ENCODE measurements at places on chromosomes 11 and 22.
A peak's percentile ranks its signal among the peaks of the same experiment; 100 is the strongest.

- no peak for DNase-seq
Measured at GRCh38 chr11:398826-399225, 4.8 kb downstream of the PKP3 start.

DNA sequence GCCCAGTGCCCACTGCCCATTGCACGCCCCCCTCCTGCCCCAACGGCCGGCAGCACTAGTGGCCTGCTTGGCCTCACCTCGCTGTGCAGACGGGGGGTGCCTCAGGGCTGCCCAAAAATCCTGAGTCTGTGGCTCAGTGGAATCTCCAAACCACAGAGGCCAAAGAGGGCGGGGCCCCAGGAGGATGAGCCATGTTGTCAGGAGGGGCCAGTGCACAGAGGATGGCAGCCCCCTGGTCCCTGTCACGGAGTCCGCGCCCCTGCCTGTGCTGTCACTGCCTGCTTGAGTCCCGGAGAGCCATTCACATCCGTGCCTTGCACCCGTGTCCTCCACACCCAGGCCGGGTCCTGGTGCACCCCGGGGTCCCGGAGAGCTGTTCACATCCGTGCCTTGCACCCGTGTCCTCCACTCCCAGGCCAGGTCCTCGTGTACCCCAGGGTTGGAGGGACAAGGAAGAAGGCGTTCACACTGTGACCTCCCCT lies 36.4 kb upstream of the MUC5AC start:
- DNase-seq = no peak

GRCh38 chr11:86678296-86678695 lies 5.9 kb upstream of the ME3 start:
- no peak for DNase-seq

DNA sequence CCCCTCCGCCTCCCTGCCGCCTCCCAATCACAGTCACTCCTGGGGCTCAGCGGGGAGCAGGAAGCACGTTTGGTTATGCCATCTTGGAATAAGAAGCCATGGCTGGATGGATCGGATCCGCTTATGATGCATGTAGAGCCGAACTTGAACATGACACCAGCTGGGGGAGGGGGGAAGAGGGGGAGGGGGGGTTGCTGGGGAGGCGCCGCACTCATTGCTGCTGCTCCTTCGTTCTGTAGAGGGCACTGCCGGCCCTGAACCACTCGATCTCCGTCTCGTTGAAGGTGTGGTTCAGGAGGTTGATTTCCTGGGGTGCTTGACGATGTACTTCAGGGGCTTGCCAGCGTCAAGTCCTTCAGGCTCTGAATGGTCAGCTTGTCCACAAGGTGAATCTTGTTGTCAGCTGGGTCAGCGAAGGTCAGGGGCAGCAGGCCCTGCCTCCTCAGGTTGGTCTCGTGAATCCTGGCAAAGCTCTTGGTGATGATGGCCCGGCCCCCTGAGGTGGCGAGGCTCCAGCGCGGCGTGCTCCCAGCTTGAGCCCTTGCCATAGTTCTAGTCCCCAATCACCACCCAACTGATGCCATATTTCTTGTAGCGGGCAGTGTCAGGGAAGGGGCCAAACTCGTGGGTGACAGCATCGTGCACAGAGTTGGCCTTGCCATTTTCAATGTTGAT lies 476.9 kb upstream of the ISX start:
- no peak for DNase-seq

GRCh38 chr11:75900848-75901247 lies 85.8 kb downstream of the UVRAG start:
- DNase-seq = no peak

DNA sequence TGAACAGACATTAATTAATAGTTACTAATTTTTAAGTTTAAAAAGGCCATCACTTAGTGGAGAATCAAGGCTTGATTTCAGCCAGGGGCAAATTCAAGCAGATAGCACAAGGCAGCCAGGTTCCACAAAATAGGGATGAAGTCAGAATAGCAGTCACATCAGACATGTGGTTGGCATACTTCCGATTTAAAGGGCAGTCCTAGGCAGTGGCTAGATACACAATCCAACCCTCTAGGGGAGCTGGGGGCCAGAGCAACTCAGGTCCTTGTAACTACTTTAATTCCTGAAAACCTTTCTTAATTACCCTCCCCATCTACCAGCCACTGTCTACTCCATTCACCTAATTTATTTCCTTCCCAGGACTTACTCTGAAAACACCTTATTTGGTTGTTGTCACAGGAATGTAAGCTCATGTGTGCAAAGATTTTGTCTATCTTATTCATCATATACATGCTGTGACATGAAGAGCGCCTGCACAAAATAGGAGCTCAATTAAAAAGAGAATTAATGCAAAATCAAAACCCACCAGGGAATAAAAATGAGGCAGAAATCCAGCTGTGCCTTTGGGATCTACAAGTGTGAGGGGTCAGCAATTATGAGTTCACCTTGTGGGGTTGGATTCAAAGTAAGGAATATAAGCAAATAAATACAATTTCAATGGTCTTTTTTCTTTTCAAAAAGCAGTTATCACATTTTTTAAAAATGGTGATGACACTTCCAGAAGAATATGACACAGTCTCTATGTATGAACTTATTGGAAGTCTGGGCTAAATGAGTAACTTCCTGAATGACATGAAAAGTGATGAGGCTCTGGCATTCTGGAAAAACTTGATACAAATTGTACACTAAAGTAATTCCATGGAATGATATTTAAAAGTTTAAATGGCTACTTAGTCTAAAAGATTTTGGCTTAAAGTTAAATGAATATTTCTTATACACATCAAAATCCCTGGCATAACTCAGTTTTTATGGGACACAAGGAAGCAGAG lies 53.8 kb downstream of the COPB1 start:
- DNase-seq = no peak

GRCh38 chr11:65663639-65664200 lies 1.0 kb upstream of the RELA start:
- DNase-seq = no peak

DNA sequence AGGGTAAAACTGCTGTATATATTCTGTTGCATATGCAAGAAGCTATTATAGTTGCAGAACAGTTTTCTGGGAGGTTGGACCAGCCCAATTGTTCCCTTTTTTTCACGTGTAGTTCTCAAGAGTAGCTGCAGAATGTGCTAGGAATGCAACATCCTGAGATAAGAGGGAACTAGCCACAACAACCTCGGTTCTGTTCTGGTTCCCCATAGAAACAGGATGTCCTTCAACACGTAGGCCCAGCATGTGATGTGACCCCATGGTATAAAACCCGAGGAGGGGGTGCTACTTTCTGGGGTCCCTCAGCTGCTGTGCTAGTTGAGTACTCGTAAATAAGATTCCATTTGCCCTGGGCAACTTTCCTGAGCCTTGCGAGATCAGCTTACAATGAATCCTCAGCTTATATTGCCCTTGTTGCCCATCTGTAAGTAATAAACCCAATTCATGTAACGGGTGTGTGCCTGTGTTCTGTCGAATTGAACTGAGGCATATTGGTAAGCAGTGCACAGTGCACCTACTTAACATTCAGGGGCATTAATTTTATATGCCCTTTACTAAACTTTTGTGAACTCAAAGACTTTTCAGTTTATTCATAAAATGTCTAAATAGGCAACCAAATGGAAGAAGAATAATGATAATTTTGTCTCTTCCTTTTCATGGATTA lies 23.0 kb upstream of the TRAF6 start:
- no peak for DNase-seq

- no peak for DNase-seq
Measured at GRCh38 chr11:108897071-108897481, 232.2 kb downstream of the DDX10 start.

GRCh38 chr11:31106968-31107576 lies 262.5 kb downstream of the DCDC1 start:
- no peak for DNase-seq

DNA sequence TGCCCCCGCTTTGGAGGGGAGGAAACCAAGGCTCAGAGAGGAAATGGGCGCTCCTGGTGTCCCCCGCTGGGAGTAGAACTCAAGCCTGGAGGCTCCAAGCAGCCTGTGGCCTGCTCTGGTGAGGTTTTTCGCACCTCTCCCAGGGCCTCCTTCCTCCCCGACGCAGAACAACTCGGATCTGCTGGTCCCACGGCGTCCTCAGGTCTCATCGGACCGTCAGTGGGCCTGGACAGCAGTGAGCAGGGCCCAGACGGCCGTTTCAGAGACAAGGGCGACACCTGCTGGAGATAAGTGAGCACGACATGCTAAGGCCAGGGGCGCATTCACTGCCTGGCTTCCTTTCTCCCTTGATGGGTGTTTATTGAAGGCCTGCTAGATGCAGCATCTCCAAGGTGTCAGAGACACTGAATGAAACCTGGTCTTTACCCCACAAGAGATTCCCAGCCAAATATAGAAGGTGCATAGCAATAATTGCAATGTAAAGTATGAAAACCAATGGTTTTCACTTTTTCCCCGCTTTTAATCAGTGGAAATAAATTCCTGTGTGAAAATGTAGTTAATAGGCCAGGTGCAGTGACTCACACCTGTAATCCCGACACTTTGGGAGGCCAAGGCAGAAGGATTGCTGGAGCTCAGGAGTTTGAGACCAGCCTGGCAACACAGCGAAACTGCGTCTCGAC lies 26.9 kb upstream of the CD82 start:
- DNase-seq = peak; percentile 27

DNA sequence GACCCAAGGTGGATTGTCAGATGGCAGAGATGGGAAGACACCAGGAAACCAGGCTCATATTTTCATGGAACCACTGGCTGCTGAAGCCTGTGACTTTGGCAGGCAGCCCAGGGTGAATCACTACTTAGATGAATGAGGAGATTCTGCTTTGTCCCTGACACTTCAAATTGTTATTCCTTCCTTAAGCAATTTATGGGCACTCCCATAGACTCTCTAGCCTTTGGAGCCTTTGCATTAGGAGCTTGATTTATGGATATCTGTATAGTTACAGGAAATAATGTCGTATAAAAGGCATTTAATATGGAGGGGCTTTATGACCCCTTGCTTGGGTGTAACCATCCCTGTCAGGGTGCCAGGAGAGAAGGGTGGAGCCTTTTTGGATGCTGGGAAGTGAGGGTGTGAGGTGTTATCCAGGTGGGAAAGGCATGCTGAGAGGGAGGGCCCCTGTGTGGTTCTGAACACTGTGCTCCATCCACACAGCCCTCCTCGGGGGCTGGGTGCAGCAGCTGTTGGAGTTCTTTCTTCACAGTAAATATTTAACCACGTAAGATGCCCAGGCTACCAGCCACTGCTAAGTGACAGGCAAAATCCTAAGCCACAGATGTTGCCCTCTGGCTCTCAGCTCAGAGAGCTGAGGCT lies 35.3 kb downstream of the IL18 start:
- no peak for DNase-seq

GRCh38 chr22:40414838-40415505 lies 44.6 kb downstream of the SGSM3 start:
- no peak for DNase-seq

DNA sequence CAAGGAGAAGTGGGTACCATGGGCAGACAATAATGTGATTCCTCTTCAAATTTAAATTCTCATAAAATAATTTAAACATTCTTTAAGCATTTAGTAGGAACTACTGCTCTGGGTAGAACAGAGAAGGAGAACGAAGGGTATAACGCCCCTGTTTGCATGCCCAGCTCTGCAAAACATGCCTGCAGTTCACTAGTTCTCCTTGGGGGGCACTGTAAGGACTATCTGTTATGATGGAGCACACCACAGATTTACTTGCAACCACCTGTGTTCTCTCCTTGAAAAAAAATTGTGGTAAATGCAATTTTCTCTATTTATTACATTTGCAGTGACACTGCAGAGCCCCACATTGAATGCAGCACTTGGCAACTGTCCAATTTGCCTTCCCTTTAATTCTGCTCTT lies 100.3 kb downstream of the GUCY1A2 start:
- DNase-seq = no peak

DNA sequence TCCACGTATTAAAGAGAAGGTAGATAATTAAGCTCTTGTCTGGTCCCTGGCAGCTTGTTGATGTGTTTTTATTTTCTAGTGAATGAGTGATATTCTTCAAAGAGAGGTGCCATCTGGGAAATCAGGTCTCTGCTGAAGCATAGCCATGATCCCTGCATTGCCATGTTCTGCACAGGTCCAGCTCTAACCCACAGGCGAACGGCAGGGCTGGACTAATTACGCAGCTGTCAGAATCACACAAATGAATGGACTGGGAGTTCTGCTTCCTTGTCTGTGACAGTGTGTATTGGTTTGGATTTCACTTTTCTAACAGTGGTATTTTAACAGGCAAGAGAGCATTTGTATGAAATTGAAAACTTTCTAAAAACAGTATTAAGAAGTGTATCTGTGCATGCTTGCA lies 235.6 kb downstream of the FAT3 start:
- no peak for DNase-seq

DNA sequence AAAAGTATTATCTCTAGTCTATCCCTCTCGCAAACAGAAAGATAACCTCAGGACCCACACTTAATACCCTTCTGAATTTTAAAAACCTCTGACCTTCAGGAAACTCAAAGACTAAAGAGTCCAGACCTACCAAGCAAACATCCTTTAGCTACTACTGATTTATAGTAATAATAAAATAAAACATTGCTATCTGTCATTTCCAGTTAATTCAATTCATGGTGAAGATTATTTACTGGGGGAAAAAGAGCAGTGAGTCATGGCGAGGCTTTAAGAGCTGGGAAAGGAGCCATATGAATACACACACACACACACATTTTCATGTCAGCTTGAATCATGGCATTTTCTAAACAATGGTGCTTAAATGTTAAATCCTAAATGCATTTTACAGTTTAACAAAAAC lies 87.1 kb downstream of the FAM76B start:
- no peak for DNase-seq

- DNase-seq = no peak
Measured at GRCh38 chr22:19869497-19870152, 15.0 kb upstream of the GNB1L start.

DNA sequence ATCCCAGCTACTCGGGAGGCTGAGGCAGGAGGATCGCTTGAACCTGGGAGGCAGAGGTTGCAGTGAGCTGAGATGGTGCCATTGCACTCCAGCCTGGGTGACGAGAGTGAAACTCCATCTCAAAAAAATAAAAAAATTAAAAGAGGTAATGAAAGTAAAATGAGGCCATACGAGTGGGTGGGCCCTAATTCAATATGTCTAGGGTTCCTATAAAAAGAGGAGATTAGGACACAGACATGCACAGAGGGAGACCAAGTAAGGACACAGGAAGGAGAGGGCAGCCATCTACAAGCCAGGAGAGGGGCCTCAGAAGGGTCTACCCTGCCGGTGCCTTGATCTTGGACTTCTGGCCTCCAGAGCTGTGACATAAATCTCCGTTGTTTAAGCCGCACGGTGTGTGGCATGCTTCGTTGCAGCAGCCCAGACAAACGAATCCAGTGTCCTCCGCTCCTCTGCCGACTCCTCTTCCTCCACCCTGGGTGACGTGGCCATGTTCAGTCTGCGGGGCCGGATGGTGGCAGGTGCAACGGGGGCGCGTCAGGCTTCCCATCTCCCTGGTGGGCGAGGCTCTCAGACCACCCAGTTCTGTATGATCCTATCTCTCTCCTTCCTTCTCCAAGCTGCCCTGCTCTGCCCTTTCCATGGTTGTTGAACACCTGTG lies 51.6 kb upstream of the PARVG start:
- DNase-seq = no peak
